Gastroesophageal sphincter (tissue), 4 donors: ENCODE measurements at places on chromosomes 2 and 18.

DNA sequence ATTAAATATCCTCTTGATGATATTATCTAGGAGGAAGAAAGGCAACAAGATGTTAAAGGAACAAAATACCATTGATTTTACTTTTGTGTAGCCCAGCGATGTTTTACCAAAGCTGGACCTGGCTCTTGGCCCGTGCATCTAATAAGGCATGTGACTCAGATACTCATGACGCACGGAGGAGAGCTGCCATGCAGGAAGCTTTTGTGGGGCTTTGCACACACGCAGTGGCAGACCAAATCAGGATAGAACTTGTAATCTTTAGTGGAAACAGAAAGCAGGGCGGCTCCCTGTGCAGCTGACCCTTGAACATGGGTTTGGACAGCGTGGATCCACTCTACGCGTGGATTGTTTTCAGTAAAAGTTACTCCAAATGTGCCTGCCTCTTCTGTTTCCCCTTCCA, 190.0 kb downstream of the NAPG start:
- no peak for ATAC-seq

- no peak for ATAC-seq
Measured at GRCh38 chr2:227855440-227855839, 16.0 kb upstream of the DAW1 start.

DNA sequence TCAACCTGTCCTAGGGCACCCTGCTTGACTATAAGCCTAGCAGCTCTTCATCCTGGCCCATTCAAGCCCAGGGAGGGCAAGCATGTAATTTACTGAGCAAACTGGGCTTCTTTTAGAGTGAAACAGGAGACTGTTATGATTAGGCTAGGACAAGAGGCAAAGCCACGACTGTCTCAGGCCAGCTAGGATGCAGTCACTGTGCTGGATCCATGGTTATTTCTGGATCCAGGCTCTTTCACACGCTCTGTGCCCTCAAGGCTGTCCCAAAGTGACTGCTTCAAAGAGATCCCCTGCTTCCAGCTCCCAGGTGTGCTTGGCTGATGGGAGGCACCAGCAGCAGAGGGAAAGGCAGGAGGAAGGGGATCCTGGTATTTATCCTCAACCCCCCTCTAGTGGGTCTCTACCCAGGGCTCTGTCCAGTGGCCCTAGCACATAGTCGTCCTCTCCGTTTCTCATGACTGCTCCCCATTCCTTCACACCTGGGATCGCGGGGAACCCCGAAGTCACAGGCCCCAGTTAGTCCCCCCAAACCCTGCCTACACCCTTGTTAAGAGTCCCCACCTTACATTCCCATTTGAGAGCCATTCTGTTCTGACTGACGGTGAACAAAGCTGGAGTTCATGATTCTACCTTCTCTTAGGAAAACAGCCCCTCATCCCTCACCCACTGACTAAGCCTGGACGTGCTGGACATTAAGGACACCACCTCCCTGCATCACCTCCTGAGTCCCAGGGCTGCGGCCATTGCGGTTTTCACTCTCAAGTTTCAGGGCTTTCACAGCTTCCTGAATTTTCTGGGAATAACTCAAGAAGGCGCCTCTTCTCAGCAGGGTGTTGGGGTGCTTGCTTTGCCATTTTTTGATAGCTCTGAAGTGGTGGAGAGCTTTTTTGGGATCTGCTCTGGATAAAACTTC, 63.2 kb downstream of the POLR1A start:
- no peak for ATAC-seq

DNA sequence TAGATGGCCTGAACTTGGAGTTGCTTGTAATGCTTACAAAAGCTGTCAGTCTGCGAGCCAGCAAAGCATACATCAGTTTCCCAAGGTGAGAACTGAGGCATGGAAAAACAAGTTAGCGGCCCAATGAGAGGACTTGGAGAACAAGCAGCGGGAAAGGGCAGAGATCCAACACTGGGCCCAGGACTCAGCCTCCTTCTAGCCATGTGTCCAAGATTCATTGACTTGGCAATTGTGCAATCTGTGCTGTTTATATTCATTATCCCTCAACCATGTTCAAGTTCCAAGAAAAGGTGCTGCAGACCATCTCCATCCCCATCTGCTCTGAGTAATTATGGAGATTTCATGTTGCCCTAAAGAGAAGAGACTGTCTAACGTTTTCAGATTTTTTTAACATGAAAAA, 187.4 kb downstream of the ALK start:
- ATAC-seq: no peak

GRCh38 chr2:149586063-149586462, 1.5 kb downstream of the MMADHC start:
- ATAC-seq: no peak

DNA sequence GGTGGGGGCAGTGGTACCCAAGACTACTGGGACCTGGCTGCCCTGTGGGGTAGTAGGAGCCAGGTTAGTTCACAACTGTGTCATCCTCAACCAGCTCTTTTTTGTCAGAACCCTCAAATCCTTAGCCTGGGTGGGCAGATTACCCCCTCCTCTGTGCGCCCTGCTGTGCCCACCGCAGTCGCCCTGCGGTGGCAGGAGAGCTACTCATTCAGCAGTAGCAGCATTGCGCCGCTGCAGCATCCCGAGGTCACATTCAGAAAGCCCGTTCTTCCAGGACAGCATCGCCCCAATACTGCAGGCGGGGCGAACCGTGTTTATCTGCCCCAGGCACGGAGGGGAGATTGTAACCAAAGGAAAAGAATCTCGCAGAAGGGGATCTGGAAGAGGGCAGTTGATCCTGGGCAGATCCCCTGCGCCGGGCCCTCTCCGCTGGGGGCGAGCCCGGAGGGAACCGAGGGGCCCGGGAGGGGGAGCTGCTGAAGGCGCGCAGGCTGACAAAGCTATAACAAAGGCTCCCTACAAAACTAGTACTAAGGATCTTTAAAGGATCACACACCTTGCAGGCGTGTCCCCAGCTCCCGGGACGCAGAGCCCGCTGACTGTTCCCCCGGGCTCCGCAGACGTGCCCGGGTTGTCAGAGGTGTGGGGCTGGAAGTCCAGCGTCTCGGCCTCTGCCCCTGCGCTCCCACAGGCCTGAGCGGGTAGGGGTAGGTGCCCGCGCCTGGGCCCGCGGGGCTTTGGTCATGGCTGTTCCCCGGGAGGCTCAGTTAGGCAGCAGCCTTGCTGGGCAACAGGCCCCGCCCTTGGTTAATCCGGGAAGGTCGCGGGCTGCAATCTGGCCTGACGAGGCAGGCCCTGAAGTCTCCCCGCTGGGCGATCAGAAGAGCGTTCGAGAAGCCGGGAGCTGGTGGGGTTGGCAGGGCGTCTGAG, 13.2 kb downstream of the POU3F3 start:
- no peak for ATAC-seq
